ENCODE measurements at places on chromosomes 4 and X.

DNA sequence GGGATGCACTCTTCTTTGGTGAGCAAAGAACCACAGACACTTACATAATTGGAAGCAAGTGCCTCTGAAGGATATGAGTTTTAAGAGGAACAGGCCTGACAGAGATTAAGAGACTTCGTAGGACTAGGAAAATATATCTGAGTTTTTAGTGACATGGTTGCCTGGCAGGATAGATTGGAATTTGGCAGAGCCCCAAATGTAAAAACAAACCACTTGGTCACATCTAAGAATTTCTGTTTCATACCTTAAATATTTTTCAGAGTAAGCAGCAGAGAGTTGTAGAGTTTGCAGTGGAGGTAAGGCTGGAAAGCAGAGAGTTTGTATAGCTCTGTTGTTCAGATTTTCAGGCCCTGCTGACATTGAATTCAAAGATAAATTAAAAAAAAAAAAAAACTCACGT is 150.1 kb upstream of the MAGEB2 start:
- no peak for DNase-seq

DNA sequence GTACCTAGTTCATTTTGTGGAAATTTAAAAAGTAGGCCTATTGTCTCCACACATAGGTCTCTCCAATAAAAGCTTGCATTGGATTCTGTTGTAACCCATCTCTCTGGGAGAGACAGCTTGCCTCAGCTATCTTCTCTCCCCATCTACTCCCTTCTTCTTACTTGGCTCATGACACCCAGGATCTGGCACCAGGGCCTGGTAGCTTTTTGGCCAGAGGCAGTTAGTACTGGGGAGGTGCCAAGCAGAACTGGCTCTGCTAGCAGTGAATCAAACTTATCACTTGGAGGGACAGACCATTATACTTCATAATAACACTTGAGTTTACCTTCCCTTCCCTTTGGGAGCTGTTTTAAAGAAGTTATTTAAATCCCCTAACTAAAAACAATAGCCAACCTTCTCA is 31.8 kb downstream of the PLAC1 start:
- no peak for DNase-seq

- no peak for DNase-seq
Measured at GRCh38 chr4:180766944-180767729, 1476.1 kb upstream of the TENM3 start.

DNA sequence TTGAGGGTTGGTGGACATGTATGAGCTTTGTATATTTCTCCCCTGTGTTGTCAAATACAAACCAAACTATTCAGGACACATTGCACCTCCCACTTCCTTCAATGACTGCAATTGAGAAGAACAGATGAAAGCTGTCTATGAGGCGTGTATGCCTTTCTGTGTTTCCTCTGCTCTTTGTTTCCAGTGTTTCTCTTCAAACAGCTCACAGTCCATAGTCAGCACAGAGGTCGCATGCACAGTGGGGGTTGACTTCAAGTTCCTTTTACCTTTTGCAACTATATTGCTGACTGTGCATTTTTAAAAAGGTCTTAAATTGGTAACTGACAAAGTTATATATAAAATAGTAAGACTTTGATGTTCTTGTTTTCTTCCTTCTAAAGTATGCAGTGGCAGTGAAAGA is 957.8 kb downstream of the C4orf33 start:
- DNase-seq, result no peak

- no peak for DNase-seq
Measured at GRCh38 chr4:14906805-14907204, 95.5 kb upstream of the CPEB2 start.

GRCh38 chr4:142933207-142933606 is 87.1 kb upstream of the INPP4B start:
- no peak for DNase-seq

- DNase-seq, result no peak
Measured at GRCh38 chrX:76148041-76148665, 24.7 kb upstream of the PBDC1 start.

- DNase-seq, result peak; percentile 3
Measured at GRCh38 chr4:76689145-76689817, 208.7 kb downstream of the SOWAHB start.

Measured in stimulated activated naive B cell treated with anti-CD40 and anti-IgM and Interleukin-4, amounts not matched to agents 10 μg/mL and 1 μg/mL and 100 μg/mL, for 72 hours (primary cell).